ENCODE measurements at places on chromosomes 7 and 10.

- no peak for DNase-seq
These were observed 4.0 kb upstream of the CACNB2 start for GRCh38 chr10:18136073-18136791.

- DNase-seq: no peak
These were observed 101.2 kb upstream of the WDR11 start for GRCh38 chr10:120749856-120750566.

DNA sequence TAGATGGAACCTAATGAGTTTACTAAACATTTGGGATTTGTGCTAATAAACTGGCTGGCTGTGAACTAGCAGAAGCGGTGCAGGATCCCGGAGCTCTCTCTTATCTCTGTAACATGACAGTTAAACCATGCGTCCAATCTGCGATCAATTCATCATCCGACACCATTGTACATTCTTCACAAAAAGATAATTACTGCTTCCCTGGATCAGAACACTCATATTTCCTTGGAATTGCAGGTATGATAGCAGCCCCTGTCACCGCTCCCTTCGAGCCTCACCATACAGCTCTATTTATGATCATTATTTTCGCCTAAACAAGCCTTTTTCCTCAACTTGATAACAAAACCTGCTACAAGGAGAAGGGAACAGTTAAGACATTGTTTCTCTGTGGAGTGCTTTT is 18.5 kb downstream of the EBF3 start:
- DNase-seq: no peak

- peak; percentile 69 for DNase-seq
These were observed 719 bp downstream of the DPY19L1 start for GRCh38 chr7:35036361-35037171.

DNA sequence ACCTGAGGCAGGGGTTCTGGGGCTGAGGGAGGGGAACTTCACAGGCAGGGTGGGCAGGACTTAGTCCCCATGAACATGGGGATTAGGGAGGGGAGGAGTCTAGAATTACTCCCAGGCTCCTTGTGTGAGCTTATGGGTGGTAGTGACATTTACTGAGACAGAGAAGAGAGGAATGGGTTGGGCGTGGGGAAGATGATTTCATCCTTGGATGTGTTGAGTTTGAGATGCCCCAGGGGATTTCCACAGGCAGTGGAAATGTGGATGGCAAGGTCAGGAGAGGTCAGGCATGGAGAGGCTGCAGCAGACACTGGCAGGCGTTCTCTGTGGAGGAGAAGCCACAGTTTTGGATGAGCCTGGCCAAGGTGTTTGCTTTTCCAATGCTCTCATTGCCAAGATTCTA is 26.4 kb upstream of the GSDME start:
- no peak for DNase-seq

DNA sequence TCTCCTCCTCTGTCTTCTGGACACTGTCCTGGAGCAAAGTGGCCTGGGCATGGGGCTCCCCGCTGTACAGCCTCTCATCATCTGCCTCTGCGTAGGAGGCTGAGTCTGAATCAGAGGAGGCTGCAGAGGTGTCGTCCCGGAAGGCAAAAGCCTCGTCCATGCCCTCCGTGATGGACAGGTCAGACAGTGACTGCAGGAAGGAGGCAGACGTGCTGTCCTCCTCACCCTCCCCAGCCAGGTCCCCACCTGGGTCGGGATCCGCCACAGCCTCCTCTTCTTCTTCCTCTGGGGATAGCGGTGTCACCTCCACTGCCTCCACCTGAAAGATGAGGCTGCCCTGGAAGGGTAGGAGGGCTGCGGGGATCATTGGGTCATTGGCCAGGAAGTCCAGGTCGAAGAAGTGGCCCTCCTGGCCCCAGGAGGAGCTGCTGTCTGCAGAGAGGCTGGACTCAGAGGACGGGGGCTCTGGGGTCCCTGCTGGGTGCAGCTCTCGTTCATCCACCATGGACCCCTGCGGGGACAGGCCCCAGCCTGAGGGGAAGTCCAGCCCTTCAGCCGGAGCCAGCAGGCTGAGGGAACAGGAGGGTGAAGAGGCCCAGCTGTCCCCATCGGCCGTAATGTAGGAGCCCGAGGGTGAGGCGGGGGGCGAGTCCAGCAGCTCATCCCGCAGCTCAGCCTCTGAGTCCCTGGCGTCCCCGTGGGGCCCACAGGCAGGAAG is 3.7 kb downstream of the NACAD start:
- DNase-seq: no peak

DNA sequence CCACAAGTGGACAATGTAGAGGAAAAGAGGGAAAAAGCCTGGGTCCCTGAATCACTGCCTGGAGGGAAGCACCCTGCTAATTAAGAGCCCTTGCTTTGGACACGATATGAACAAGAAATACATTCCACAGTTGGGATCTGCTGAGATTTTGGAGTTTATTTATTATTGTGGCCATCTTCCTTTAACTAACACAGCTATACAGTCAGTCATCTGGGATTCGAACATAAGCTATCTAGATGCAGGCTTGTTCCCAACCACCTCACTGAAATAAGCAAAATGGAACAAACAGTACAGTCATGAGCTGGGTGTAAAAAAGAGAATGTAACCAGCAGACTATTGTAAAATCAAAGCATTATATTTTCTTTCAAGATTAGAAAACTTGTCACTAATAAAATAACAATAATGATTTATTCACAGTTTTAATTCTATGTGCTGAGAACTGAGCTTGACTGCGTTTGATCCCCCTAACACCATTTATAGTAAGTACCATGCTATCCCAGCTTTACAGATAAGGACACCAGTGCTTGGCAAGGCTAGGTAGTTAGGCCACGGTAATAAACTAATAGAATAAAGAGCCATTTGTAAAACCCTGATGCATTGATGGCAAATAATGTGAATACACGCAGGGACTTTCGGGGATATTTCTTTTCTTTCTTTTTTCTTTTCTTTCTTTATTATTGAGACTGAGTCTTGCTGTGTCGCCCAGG is 223.8 kb upstream of the KLF6 start:
- no peak for DNase-seq

DNA sequence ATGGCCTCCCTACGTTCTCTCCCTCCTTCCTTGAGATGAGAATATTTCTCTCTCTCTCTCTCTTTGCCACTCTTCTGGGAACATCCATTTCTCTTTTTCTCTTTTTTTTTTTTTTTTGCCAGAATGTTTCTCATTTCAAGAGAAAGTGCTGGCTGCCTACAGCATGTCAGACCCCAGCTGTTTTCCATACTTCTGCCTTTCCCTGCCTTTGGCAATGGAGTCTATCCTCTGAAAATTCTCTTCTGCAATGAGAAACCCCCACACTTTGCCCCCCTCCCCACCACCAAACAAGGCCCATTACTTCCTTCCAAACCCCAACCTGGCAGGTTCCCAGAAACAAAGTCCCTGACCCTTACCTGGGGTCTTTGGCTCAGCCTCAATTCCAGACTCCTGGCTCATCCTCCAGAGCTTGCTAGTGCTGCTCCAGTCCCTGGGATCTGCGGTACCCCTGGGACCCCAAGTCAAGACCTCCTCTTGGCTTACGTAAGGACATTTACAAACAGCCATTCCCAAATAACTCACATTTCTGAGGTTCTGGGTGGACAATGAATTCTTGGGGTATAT is 17.4 kb upstream of the CCL26 start:
- DNase-seq: no peak

DNA sequence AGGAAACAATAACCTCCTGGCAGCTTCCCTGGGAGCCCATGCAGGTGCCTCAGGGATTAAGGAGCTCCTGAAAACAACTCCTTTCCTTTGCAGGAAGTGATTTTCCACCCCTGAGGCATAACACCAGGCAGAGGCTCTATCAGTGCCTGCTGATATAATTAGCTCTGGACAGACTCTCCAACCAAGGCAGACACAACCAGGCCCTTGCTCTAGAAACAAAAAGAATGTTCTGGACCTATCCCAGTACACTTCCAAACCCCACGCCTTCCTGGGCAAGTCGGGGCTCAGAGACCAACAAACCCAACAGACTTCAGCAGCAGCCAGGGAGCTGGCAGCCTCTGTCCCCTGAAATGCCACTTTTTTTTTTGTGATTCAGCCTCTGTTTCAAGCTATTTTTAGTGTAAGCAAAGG is 247.1 kb downstream of the KCNMA1 start:
- DNase-seq: no peak

- DNase-seq: no peak
These were observed 26.1 kb downstream of the ANXA8 start for GRCh38 chr10:47457826-47458225.

DNA sequence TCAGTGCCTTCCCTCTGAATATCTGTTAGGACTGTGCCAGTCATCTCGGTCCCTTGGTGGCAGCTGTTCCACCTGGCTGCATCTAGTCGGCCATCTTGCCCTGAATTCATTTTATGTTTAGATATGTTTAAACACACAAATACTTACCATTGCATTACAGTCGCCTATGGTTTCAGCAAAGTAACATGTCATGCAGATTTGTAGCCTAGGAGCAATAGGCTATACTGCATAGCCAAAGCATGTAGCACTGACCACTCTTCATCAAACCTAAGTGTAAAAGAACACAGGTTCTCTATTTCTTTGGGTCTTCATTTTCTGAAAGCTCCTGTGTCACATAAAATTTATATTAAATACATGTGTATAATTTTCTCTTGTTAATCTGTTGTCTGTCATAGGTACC is 118.9 kb upstream of the THSD7A start:
- no peak for DNase-seq

DNA sequence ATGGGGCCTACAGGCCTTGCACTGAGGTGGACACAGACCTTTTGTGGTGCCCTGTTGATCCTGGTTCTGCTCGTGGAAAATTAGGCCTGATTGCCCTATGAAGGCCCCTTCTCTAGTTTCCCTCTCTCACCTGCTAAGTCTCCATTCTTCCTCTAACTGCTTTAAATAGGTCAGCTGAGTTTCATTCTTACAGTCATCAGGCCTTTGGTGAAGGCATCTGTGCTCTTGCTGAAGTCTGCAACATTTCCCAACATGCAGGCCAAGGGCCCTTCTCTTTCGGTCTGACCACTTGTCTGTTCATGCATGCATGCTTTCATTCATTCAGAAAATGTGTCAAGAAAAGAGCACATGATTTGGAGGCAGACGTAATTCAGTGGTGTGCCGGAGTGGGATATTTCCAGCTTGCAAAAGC is 244.0 kb downstream of the BUB3 start:
- DNase-seq: no peak

GRCh38 chr7:81327468-81328266 is 408.8 kb upstream of the SEMA3C start:
- no peak for DNase-seq

- no peak for DNase-seq
These were observed 72.9 kb upstream of the ABCB5 start for GRCh38 chr7:20542594-20542993.

GRCh38 chr10:82267014-82267413 is 392.0 kb downstream of the NRG3 start:
- no peak for DNase-seq

- no peak for DNase-seq
These were observed 14.1 kb downstream of the ESYT2 start for GRCh38 chr7:158815083-158815799.

- DNase-seq: no peak
These were observed 58.1 kb downstream of the CCNY start for GRCh38 chr10:35394411-35394851.

Data from pancreas (tissue), 10 donors.